ENCODE measurements at places on chromosomes 4 and X.

GRCh38 chr4:112604589-112604988 is 32.1 kb downstream of the ZGRF1 start:
- H3K27ac ChIP-seq = no peak overlapping the region
- no peaks in the 10 kb centered on the region for H3K36me3 ChIP-seq
- no peaks in the 10 kb centered on the region for H3K27me3 ChIP-seq
- peak; percentile 38 for DNase-seq
- no peak overlapping the region for H3K4me3 ChIP-seq

GRCh38 chrX:9897761-9898161 is 69.4 kb upstream of the CLDN34 start:
- no peaks in the 10 kb centered on the region for H3K27me3 ChIP-seq
- DNase-seq = no peak
- H3K4me1 ChIP-seq = no peaks in the 10 kb centered on the region
- H3K4me3 ChIP-seq = no peak overlapping the region

GRCh38 chrX:153626025-153626633 is 20.9 kb upstream of the DUSP9 start:
- no peak for DNase-seq
- H3K27ac ChIP-seq = peak overlapping the region; percentile 90
- H3K4me3 ChIP-seq = peak overlapping the region; percentile 79

GRCh38 chrX:149469406-149469805 is 35.7 kb downstream of the IDS start:
- H3K4me3 ChIP-seq = no peak overlapping the region
- H3K27me3 ChIP-seq = no peaks in the 10 kb centered on the region
- DNase-seq = no peak
- H3K4me1 ChIP-seq = peaks cover 16% of the 10 kb centered on the region
- H3K27ac ChIP-seq = no peak overlapping the region
- no peaks in the 10 kb centered on the region for H3K36me3 ChIP-seq

GRCh38 chr4:10020871-10021652 is at the start of gene SLC2A9:
SLC2A9 (minus strand) TSS chr4:10021497; CDS start chr4:10021429, 68 bp downstream.
- H3K4me3 ChIP-seq = peak within 1 kb of the TSS; percentile 46
- H3K36me3 ChIP-seq = no peaks in the 10 kb centered on the region
- DNase-seq = peak; percentile 63
- H3K27ac ChIP-seq = peak within 1 kb of the TSS; percentile 64
- H3K27me3 ChIP-seq = no peaks in the 10 kb centered on the region
- H3K4me1 ChIP-seq = peaks cover 71% of the 10 kb centered on the region

DNA sequence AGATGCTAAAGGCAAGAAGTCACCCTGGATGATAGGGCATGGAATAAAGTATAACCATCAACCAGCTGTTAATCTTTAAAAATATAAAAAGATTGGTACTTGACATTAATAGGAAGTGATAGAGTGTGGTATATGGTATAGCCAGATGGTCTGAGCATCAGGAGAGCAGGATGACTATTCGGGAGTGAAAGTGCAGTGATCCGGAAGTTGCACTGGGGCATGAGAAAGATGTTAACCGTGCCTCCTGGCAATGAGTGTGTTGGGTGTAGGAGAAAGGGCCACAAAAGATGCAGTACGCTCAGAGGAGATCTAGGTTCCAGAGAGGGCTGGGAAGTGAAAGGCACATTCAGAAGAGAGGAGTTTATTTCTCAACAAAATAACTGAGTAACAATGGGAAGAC is 65.0 kb downstream of the TSPAN7 start:
- H3K27me3 ChIP-seq = no peaks in the 10 kb centered on the region
- no peak overlapping the region for H3K4me3 ChIP-seq
- H3K4me1 ChIP-seq = no peaks in the 10 kb centered on the region
- DNase-seq = no peak
- H3K36me3 ChIP-seq = no peaks in the 10 kb centered on the region

Measured in liver (tissue), 10 donors.